ENCODE measurements at places on chromosomes 4 and X. TPM values are rescaled to one million over a fixed set of nuclear protein-coding genes. Genes with fewer than 3 reads are reported as not detected.

Gene SLC10A6
- 0.17 TPM for total RNA-seq

Gene SYTL4
- 12.1 TPM for total RNA-seq

DNA sequence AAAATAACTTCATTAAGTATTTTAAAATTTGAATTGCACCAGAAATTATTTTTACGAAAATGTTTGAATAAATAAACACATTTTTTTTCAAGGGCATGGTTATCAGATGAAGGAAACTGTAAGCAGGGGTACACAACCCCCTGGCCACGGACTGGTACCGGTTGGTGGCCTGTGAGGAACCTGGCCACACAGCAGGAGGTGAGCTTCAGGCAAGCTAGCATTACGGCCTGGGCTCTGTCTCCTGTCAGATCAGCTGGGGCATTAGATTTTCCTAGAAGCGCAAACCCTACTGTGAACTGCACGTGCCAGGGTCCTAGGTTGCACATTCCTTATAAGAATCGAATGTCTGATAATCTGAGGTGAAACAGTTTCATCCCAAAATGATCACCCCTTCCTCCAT lies 1499.7 kb upstream of the AGA start:
- no peak overlapping the region for H3K4me3 ChIP-seq
- no peak overlapping the region for H3K27ac ChIP-seq
- no peak for DNase-seq
- H3K27me3 ChIP-seq = no peaks in the 10 kb centered on the region
- no peaks in the 10 kb centered on the region for H3K36me3 ChIP-seq

- H3K27ac ChIP-seq = no peak overlapping the region
- H3K36me3 ChIP-seq = no peaks in the 10 kb centered on the region
- H3K27me3 ChIP-seq = no peaks in the 10 kb centered on the region
- H3K4me3 ChIP-seq = no peak overlapping the region
Observed at GRCh38 chrX:115689931-115690330, 129.0 kb downstream of the PLS3 start.
